ENCODE measurements at places on chromosomes 4 and X.

DNA sequence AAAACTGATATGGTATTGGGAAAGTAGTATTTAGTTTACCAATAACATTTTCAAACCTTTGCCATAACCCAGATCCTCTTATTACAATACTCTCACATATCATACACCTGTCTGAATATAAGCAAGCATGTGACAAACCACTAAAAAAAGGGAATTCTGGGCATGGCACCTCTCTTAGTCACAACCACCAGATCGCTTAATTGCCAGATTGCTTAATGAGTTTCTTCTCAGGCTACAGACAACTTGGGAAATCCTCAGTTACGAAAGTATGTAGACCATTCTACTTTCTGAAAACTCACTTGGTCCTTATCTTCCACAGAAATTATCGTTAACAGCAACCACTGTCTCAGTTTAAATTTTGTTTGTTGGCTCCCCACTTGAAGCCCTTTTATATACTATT is 2.1 kb downstream of the NAF1 start:
- peak; percentile 4 for DNase-seq

DNA sequence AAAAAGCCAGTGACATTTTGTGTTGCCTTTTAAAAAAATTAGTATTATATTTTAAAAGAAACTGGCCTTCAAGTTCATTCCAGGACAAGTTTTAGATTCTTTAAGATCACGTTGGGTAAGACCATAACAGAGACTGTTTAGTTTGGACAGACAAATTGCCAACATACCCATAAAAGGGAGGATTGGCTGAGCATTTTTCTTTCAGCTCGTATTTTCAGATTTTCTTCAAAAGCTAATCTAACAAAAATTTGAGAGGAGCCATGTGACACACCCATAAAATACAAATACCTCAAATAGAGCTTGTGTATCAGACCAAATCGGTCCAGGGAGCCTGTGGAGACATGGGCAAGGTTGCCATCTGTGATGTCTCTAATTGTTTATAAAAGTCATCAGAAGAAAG is 74.6 kb upstream of the C1QTNF7 start:
- no peak for DNase-seq

GRCh38 chr4:182502064-182502463 is 258.9 kb downstream of the TENM3 start:
- DNase-seq = no peak

DNA sequence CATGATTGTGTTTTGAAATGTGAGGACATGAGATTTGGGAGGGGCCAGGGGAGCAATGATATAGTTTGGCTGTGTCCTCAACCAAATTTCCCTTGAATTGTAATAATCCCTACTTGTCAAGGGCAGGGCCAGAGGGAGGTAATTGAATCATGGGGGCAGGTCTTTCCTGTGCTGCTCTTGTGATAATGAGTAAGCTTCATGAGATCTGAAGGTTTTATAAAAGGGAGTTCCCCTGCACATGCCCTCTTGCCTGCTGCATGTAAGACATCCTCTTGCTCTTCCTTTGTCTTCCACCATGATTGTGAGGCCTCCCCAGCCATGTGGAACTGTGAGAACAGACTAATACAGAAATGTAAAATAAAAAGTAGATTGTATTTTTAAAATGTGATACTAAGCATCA is 1294.9 kb downstream of the ADGRL3 start:
- no peak for DNase-seq

DNA sequence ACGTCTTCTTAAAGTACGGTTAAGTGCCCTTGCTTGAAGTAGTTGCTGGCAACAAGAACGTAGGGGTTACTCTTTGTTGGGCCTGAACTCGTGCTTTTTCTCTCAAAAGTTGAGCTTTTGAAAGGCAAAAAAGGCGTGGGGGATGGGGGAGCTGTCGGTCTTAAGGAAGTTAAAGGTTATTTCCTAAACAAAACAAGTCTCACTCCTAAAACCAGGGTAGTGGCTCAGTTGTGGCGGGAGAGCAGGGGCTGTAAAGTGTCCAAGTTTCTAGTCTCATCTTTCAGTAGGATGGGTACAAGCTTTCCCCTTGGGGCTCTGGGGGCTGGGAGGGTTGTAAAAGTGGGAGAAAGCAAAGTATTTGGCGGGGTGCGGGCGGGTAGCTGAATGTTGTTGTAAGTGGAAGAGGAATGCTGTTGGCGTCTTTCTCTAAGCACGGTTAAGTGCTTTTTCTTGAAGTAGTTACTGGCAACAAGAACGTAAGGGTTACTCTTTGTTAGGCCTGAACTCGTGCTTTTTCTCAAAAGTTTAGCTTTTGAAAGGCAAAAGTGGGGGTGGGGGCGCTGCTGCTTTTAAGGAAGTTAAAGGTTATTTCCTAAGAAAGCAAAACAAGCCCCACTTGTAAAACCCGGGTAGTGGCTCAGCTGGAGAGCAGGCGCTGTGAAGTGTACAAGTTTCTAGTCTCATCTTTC is 904 bp upstream of the WDR1 start:
- peak; percentile 46 for DNase-seq

- no peak for DNase-seq
Measured at GRCh38 chr4:52372747-52373146, 286.4 kb downstream of the USP46 start.

DNA sequence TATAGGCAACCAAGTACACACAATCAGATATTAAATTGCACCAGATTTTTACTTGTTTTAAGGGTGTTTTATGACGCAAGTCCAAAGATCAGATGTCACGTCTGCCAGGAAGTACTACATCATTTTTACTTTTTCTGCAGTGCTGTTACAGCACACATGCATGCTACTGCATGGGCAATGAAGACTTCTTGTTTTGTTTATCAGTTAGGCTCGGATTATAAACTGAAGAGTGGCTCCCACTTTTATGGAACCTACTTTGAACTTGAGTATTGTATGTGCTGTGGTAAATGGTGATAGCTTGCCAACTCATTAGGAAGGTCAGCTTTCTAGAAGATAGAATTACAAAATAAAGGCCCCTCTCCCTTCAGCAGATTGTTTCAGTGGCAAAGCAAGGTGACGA is 131.6 kb downstream of the CEP135 start:
- DNase-seq = no peak

- no peak for DNase-seq
Measured at GRCh38 chr4:24521544-24521943, 62.8 kb downstream of the DHX15 start.

GRCh38 chr4:67712000-67712625 is 11.2 kb upstream of the UBA6 start:
- DNase-seq = no peak

DNA sequence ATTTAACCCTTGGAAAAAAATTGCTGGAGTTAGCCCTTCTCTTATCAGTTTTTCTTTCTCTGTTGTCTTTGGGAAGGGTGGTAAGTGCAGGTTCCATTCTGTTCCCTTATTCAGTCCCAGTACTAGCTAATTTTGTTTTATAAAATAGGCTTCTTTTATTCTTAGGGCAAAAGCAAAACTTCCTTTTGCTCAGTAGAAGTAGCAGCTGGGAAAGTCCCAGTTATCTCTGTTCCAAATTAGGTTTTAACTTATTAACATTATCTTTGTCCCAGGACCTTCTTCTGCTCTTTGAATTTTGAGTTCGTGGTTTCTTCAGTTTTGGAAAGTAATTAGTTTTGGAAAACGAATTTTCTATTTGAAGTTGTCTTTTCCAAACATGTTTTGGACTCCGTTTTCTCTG is 61.1 kb downstream of the BANK1 start:
- no peak for DNase-seq
